ENCODE measurements at places on chromosomes 16 and 17. TPM values are rescaled to one million over a fixed set of nuclear protein-coding genes. Genes with fewer than 3 reads are reported as not detected.

The RAP1GAP2 gene
- total RNA-seq, result 6.5 TPM

The PTGES3L gene
- 0.30 TPM for total RNA-seq

DNA sequence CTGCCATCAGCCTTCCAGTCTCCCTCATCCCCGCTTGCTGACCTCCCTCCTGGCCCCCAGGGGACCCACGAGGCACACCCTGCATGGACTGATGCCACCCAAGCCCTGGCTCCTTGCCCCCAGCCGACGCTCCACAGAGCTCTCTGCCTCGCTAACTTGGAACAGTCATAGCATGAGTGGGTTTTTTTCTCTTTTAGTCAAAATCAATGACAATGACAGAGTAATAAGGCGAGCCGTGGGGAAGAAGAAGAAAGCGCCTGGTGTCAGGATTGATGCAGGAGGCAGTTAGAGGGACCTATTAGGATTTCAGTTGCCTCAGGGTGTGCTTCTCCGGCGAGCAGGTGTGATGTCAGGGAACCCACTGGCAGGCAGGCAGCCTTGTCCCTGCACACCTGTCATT is 176.3 kb upstream of the TNRC6C start:
- no peak for DNase-seq
- no peak overlapping the region for H3K27ac ChIP-seq
- H3K36me3 ChIP-seq, result no peaks in the 10 kb centered on the region

DNA sequence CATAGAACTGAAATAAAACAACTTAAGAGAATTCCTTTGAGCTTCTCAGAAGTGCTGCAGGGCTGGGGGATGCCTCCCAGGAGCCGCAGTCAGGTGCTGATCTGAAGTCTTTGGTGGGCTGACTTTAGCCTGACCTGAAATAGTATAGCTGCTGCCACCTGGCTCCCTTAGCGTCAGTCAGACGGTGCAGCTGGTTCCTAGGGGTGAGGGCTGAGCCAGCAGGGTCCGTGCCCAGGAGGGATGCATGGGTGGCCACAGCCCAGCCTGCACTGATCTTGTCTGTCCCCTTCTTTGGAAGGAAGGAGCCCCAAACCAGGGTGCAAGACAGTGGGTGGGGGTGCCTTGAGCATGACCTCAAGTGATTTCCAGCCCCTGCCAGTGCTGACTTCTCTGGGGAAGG is 11.5 kb downstream of the MAPT start:
- H3K4me1 ChIP-seq, result peaks cover 22% of the 10 kb centered on the region
- no peak for DNase-seq
- H3K27ac ChIP-seq, result no peak overlapping the region
- peaks cover 46% of the 10 kb centered on the region for H3K27me3 ChIP-seq

DNA sequence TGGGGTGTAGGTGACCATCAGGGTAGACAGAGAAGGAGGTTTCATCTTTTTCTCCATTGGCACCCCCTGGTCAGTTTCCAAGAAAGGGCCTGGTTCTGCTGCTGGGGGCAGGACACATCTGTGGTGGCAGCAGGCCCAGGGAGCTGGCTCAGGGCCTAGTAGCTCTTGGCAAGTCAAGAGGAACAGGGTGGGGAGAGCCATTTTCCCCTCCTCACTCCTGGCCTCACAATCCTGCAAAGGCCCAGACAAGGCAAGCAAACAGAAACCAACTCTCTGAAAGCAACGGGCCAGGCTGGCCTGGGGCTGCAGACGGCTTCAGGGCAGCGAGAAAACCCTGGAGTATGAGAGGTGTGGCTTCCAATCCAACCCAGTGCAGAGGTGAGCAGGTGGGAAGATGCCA is 192.9 kb upstream of the DYNLRB2 start:
- peaks cover 9% of the 10 kb centered on the region for H3K27me3 ChIP-seq
- peak; percentile 5 for DNase-seq
- H3K4me1 ChIP-seq, result no peaks in the 10 kb centered on the region
- no peak overlapping the region for H3K4me3 ChIP-seq
